ENCODE measurements at places on chromosomes 4 and X. TPM values are rescaled to one million over a fixed set of nuclear protein-coding genes. Genes with fewer than 3 reads are reported as not detected.
A peak's percentile ranks its signal among the peaks of the same experiment; 100 is the strongest.

- no peak for DNase-seq
These were observed 57.9 kb upstream of the CXCL8 start for GRCh38 chr4:73682508-73682907.

DNA sequence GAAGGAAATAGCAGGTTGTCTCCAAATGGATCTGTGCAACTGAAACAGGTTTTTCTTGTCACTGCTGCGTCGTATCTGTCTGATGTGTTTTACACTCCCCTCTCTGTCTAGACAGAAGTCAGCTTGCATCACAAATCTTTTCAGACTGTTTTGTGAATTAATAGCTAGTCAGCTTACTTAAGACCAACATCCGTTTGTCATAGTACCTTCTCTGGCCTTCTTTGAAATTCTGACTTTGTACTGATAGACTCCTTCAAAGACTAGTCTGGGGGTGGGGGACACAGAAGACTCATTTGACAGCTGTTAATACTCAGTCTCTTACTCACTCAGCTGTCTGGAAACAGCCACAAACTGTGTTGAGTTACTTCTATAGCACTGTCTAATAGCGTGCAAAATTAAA, 197.8 kb downstream of the PALLD start:
- DNase-seq: no peak

DNA sequence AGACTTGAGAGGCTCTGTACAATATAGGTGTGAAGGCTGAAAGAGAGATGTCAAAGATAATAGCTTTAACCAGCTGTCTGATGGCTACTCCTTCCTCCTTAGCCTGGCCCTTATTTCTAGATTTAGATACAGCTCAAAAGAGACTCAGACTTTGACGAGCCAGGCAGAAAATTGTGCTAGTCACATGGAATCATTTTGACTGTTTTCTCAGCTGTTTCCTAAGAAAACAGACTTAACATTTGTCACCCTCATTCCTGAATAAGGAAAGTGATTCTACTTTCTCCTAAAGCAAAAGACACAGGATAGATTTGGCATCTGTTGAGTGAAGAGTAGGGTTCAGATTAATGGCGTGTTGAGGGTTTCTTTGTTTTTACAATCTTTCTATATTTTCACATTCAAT, 340.7 kb downstream of the DHX15 start:
- no peak for DNase-seq

GRCh38 chr4:71749008-71749594, 34.8 kb downstream of the GC start:
- no peak for DNase-seq

GRCh38 chr4:184100297-184100885, 117.3 kb downstream of the ENPP6 start:
- DNase-seq: peak; percentile 44

DNA sequence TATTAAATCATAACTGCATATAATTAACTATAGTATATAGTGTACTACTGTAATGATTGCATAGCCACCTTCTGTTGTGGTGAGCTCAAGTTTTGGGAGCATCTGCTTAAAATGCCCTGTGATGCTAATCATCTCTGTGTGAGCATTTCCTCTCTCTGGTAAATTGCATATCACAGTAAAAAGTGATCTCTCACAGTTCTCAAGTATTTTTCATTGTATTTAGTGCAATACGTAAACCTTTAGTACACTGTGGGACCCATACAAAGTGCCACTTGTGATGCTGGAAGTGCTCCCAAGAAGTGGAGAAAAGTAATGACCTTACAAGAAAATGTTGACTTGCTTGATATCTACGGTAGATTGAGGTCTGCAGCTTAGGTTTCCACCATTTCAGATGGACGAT, 82.0 kb downstream of the WWC2 start:
- DNase-seq: no peak

DNA sequence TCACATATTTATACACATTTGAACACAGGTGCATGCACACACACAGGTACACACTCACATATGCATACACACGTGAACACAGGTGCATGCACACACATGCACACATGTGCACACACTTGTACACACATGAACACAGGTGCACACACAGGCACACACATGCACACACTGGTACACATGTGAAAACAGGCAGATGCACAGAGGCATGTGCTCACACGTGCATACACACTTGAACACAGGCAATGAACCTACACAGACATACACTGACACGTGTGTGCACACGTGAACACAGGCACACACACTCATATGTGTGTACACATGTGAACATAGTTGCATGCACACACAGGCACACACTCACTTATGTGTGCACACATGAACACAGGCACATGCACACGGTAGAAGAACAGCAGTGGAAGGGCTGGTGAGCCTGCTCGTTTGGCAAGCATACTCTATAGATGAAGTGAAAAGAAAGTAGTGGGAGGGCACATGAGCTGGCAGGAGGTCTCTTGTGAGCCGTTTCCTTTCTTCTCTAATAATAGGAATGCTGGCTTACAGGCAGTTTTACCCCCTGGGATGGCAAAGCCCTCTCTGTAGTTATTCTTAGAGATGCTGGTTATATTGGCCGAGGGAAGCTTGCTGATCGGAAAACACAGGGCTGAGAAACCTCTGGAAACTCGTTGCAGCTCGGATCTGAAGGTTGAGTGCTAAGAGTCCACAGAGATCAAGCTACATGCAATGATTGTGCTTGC, 279.6 kb upstream of the CLNK start:
- DNase-seq: no peak

DNA sequence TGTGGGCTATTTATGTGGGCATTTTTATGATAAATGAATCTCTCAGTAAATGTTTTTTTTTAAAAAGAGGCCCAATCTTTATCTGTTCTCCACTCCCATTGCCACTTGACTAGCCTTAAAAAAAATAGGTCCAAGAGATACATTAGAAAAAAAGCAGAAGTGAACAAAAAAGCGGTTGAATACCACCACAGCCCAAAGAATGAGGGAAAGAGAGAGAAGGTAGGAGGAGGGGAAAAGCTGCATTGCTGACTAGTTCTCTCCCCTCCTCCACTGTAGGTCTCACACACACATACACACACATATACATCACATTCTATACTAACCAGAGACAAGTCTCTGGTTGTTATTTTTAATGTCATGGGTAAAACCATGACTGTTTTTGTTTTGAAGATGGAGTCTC, 95.8 kb upstream of the IL13RA1 start:
- no peak for DNase-seq

GRCh38 chr4:88585917-88586316, 6.4 kb upstream of the HERC3 start:
- DNase-seq: no peak

DNA sequence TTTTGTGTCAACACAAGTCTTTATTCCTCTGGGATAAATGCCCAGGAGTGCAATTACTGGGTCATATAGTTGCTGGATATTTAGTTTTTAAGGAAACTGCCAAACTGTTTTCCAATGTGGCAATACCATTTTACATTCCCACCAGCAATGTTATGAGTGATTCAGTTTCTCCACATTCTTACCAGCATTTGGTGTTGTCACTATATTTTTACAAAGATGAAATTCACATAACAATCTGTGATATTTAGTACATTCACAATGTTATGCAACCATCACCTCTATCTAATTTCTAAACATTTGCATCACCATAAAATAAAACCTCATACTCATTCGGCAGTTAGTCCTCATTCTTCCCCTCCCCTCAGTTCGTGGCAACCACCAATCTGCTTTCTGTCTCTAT, 75.0 kb downstream of the MAMLD1 start:
- no peak for DNase-seq

GRCh38 chrX:52811065-52811625, at the start of gene XAGE5:
XAGE5 (plus strand) TSS chrX:52811287; CDS start chrX:52812567, 1,280 bp downstream.
- DNase-seq: no peak

GRCh38 chrX:153897899-153898298, 6.6 kb upstream of the AVPR2 start:
- no peak for DNase-seq

- no peak for DNase-seq
These were observed 95.6 kb downstream of the SORCS2 start for GRCh38 chr4:7287918-7288280.

YIPF6 gene
- total RNA-seq: 47.2 TPM

All from progenitor cell of endocrine pancreas (in vitro differentiated cells).